Fibroblast of the aortic adventitia (primary cell): ENCODE measurements at places on chromosomes 2 and 18.
A peak's percentile ranks its signal among the peaks of the same experiment; 100 is the strongest.

DNA sequence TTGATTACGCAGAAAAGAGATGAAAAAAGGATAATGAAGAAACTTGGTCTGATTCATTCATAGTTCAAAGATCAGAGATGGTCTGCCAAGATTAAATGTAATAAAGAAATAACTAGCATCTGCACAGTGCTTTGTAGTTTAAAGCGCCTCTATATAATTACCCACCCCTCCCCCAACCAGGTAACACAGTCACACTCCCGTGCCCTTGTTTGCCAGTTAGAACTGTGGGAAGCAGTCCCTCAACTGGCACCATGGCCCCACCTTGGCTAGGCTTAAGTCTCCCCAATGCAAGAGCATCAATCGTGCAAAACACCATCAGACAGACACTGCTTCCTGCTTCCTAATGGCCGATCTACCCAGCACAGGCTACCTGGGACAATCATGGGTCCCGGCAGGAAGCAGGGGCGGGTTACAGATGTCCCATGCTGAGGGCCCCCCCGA is 11.6 kb downstream of the ADCY3 start:
- no peak for DNase-seq

DNA sequence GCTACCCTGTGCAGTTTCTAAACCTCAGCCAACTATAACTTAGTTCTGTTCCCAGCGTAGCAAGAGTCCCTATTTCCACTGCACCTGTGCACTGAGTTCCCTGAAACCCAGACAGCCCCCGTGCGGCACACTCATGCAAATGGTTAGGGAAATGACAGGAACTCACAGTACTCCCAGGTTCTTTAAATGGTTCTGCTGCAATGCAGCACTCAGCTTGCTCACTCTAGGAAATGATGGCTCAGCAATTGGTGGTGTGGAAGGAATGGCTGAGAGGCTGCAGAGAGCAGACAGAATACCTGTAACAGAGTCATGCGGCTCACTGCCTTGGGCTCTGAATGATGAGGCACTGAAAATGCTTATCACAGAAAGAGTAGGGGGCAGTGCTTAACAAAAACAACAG is 143.0 kb downstream of the RAD51AP2 start:
- DNase-seq = no peak

- DNase-seq = no peak
Observed at GRCh38 chr2:11563784-11564666, 30.2 kb downstream of the GREB1 start.

DNA sequence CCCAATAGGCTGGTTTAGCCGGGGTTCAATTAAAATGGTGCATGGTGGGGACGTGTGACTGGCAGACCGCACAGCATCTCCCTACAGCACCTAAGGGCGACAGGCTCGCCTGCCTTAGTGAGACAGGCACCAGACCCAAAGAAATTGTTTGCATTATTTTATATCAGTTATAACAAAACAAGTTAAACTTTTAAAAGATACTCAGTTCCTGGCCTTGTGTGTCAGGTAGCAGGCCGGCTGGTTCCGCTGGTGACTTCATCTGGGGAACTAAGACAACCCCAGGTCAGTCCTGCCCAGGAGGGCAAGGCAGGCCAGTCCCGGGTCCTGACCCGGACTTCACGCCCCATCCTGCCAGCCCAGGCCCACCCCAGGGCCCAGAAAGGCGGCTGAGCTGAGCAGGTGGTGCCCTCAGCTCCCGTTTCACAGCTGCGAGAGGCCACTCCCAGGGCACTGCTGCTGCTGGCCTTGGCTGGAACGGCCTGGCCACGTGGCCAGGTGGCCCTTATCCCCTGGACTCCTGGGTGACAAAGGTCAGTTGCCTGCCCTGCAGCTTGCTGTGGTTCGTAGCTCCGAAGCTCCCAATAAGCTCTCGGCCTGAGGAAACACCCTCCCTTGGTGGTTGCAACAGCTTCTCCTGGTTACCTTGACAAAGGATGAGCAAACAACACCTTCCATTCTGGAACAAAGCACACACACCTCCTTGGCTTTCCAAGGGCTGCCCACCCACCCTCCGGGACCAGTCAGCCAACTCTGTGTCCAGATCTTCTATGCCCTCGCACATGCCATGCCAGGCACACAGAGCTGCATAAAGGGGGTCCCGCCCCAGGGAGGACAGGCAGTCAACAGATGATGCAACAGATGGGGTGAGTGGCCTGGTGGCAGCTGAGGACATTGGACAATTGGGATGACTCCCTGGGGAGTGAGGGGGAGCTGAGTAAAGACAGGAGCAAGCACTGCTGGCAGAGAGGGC is 11.3 kb upstream of the AGXT start:
- no peak for DNase-seq

- peak; percentile 95 for DNase-seq
Observed at GRCh38 chr2:73823916-73824523, 4.7 kb upstream of the STAMBP start.

GRCh38 chr18:54843314-54843713 is 15.0 kb downstream of the RAB27B start:
- no peak for DNase-seq

- no peak for DNase-seq
Observed at GRCh38 chr2:182890305-182890704, 23.9 kb upstream of the FRZB start.

GRCh38 chr2:133344849-133345248 is 223.4 kb downstream of the NCKAP5 start:
- no peak for DNase-seq

DNA sequence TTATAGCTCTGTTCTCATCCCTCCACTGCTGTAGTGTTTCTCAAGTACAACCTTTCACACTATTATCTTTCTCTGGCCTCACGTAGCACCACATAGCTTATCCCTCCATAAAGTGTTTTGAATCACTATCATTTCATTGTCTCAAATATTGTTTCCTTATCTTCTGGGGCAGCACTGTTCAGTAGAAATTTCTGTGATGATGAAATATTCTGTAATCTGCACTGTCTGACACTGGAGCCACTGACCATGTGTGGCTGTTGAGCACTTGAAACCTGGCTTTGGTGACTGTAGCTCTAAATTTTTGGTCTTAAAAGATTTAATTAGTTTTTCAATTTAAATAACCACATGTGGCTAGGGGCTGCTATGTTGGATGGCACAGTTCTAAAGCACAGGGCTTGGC is 78.9 kb downstream of the CPS1 start:
- DNase-seq = peak; percentile 56

DNA sequence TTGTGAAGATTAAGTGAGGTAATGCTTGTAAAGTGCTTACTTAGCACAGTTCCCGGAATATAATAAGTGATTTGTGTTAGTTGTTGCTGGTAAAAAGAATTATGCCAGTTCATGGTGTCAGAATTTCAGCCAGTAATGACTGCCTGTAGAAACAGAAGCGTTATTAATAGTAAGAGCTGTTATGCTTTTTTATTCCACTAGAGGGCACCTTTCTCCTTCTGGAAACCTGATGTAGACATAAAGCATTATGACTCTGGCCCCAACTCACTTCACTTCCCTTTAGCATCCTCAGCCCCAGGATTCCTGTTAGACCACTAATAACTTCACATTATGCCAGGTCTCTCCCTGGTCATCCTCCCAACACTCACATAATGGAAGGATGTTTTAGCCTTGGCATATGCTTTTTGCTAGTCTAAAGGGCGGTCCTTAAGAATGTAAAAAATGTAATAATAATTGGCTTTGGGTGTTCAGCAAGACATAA is 34.9 kb downstream of the C18orf54 start:
- peak; percentile 79 for DNase-seq

DNA sequence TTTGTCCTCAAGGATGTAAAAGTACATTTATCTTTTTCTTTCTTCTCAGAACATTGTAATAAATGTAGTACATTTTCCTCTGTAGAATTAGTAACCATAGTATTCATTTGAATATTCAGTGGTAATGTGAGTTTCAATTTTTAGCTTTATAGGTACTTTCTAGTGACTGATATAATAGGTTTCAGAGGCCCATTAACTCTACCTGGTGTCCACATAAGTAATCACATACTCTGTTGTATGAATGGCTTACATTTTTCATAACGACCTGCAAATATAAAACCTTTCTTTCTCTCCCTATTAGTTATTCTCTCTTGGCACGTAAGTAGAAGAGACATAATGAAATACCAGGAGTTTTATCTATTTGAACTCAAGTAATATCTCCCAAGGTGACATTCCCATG is 1017.6 kb downstream of the DPP10 start:
- no peak for DNase-seq

GRCh38 chr2:241031436-241032165 is 33.2 kb downstream of the SNED1 start:
- DNase-seq = no peak

- DNase-seq = no peak
Observed at GRCh38 chr18:8800876-8801262, 95.5 kb downstream of the MTCL1 start.

DNA sequence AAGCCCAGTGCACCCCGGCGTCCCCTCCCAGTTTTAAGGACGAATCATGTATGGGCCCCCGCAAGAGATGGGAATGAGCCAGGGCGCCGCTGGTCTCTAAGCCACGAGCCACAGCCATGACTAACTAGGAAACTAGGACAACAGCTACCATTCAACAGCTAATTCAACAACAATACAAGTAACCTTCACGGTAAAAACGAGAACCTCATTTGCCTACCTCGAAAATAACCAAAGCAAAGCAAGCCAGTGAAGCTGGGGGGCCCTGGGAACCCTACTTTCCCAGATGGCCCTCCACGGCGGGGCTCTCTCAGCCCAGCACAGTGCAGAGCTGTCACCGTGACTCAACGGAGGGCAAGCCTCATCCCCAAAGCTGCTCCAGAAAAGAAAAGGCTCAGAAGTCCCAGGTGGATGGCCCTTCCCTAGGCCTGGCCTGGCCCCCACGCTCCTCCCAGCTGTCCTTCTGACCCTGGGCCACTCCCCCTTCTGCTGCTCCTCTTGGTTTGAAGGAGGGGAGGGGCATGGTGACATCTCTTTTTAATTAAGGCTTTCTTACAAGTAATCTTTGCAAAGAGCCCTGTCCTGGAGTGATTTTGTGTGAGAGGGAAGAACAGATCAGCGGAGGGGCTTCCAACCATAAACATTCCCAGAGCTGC is 126.3 kb downstream of the HDAC4 start:
- peak; percentile 64 for DNase-seq

GRCh38 chr18:57150828-57151227 is 3.9 kb downstream of the BOD1L2 start:
- DNase-seq = no peak

- no peak for DNase-seq
Observed at GRCh38 chr2:85659324-85659981, 8.5 kb downstream of the SFTPB start.

GRCh38 chr2:216562696-216563435 is 64.2 kb downstream of the RPL37A start:
- no peak for DNase-seq

- no peak for DNase-seq
Observed at GRCh38 chr18:13376841-13377351, 158.3 kb downstream of the LDLRAD4 start.

GRCh38 chr2:101528501-101528900 is 53.6 kb upstream of the RFX8 start:
- DNase-seq = no peak

- DNase-seq = no peak
Observed at GRCh38 chr2:223815884-223816570, 21.4 kb downstream of the AP1S3 start.

DNA sequence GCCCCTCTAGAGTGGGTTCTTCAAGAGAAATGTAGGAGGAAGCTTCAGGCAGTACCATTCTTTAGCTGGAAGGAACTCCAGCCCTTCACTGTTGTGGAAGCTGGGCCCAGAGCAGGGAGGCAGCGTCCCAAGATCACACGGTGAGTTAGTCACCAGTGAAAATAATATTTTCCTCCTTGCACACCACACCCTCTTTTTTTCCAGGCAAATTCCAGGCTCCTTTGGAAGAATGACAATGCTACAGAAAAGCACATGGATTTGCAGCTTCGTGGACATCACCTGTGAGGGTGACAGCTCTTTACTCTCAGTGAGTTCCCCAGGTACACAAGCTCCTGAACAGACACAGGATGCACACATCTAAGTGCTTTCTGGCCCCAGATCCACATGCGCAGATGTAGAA is 157.1 kb downstream of the COL6A3 start:
- peak; percentile 93 for DNase-seq

DNA sequence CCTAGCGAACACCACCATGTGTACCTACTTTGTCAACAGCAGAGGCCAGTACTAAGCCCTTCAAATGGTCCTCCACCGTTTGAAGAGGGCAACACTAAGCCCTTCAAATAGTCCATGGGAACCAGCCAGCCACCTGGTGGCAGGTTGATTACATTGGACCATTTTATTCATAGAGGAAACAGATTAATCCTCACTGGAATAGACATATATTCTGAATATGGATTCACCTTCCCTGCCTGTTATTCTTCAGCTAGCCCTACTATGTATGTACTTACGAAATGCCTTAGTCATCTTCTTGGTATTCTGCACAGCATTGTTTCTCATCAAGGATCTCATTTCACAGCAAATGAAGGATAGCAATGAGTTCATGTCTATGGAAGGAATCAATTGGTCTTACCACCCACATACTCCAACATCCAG is 10.0 kb upstream of the ZNF396 start:
- DNase-seq = peak; percentile 27

- peak; percentile 2 for DNase-seq
Observed at GRCh38 chr2:136065384-136065783, 52.6 kb downstream of the CXCR4 start.

- no peak for DNase-seq
Observed at GRCh38 chr2:122710049-122710448, 954.6 kb downstream of the TSN start.

GRCh38 chr2:118016911-118017310 is 3.0 kb upstream of the CCDC93 start:
- no peak for DNase-seq

- DNase-seq = peak; percentile 67
Observed at GRCh38 chr18:36025025-36025424, 42.3 kb downstream of the RPRD1A start.

DNA sequence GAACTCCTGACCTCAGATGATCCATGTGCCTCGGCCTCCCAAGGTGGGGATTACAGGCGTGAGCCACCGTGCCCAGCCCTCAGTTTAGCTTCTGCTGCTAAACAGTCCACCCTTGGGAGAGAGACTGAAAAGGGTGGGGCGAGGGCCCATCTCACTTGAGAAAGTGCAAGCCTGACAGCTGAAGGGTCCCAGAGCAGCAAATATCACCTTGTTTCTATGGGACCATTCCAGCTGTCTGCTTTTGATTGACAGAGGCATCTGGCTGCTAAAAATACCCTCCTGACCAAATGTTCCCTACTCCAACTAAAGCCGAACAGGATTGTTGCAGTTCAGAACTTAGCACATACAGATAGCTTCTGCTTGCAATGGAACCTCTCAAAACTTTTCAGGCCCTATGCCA is 436 bp upstream of the SMYD1 start:
- DNase-seq = no peak

DNA sequence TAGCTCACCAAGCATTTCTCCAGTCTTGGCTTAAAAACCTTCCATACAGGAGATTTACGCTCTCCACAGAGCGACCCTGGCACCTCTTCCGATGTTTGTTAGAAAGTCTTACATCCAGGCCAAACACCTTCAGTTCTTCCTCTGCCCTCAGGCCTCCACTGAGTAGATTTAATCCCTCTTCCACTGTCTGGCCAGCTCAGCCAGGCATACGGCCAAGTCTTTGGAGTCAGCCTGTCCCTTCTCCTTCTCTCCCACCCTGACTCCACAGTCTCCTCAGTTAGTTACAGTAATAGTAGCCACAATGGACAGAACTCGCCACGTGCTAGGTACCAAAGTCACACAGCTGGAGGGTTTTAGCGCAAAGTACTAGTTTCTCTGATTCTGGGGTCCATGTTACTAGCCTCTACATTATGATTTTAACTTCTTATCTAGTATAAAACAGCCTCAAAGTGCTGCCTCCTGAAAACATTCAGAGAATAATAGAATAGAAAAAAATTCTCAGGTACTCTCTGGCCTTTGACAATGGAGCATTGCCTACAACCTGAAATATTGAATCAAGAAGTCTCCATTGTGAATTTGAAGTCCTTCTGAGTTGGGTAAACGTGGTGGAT is 39.5 kb downstream of the THNSL2 start:
- DNase-seq = no peak
